ENCODE measurements at places on chromosomes 4 and X.

- DNase-seq, result no peak
These were observed 836 bp downstream of the GPM6A start for GRCh38 chr4:175811228-175811627.

GRCh38 chrX:29419774-29420553 is 795.4 kb upstream of the MAGEB2 start:
- no peak for DNase-seq

DNA sequence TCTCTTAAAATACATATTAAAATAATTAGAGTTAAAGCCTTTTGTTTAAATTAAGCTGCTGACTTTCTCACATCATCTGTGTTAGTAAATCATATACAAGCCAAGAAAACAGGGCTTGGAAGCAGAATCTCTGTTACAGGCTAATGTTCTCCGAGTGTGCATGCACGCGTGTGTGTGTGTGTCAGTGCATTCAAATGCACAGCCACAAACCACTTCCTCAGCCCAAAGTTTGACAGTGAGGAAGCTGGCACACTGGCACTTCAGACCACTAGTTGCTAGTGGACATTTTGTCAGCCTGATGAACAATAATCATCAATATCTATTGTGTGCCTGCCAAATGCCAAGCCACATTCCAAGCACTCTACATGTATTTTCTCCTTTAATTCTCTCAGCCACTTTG is 5.6 kb downstream of the MAOB start:
- no peak for DNase-seq

GRCh38 chr4:159137176-159137575 is 34.3 kb downstream of the RAPGEF2 start:
- DNase-seq, result no peak

DNA sequence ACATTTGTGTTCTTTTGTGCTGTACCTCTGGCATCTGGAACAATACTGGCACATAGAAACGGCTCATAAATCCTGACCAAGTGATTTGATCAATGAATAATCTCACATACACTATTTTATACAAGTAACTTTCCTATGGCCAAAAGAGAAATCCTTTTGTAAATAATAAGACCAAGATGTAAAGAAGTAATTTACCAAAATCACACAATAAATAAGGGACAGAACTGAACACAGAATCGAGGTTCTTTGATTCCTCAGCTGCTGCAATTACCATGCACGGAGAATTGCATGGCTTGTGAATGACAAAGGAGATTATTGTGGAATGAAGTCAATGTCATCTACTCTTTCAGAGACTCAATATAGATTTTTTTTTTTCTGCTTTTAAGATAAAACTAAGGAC is 576.8 kb upstream of the SMIM31 start:
- no peak for DNase-seq
